ENCODE measurements at places on chromosomes 11 and 22.
A peak's percentile ranks its signal among the peaks of the same experiment; 100 is the strongest.

- DNase-seq: no peak
Measured at GRCh38 chr11:1964955-1965354, 17.8 kb downstream of the MRPL23 start.

- no peak for DNase-seq
Measured at GRCh38 chr11:16911186-16911585, 103.0 kb downstream of the PLEKHA7 start.

- DNase-seq: no peak
Measured at GRCh38 chr11:104531894-104532293, 366.4 kb downstream of the CASP12 start.

DNA sequence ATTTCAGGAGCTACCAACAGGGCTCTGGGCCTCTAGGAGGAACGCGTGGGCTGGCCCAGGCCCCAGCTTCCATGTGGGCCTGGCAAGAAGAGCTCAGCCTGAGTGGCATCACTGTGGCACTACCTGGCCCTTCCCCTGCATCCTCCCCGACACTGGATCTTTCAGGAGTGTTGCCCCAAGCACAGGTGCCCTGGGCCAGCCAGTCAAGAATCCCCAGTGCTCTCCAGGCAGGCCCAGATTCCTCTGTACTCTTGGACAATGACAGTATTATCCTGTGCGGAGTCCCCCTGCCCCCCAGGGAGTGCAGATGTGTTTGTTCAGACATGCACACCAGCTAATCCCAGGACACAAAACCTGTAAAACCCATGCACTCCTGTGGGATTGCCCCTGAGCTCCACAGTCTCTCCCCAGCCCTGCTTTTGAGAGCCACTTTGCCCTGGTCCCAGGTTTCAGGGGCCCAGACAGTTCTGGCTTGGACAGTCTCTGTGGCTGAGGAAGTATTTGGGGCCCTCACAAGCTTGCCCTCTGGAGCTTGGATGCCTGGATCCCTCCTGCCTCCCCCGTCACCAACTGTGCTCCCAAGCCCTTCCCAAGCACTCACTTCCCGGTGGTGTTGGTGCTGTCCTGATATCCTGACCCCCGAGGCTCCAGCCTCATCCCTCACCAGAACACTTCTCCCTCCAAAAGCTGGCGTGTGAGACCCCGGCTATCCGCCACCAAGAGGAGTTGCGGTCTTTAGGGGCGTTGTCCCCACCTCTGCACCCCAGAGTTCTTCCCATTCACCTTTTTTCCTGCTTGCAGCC lies 39.9 kb downstream of the KCNC1 start:
- DNase-seq: no peak

GRCh38 chr11:35030716-35031213 lies 108.2 kb upstream of the CD44 start:
- peak; percentile 98 for DNase-seq

GRCh38 chr11:64878223-64878493 lies 263 bp downstream of the EHD1 start:
- DNase-seq: no peak

- DNase-seq: no peak
Measured at GRCh38 chr22:36369004-36369921, 18.5 kb downstream of the MYH9 start.

- DNase-seq: no peak
Measured at GRCh38 chr11:134657631-134658030, 245.6 kb upstream of the B3GAT1 start.

- no peak for DNase-seq
Measured at GRCh38 chr22:43955883-43956782, 891 bp downstream of the SAMM50 start.

Measured in fibroblast of skin of back (primary cell).